ENCODE measurements at places on chromosomes 2 and 18.

- DNase-seq = no peak
These were observed 21.6 kb upstream of the DSC3 start for GRCh38 chr18:31064130-31064529.

DNA sequence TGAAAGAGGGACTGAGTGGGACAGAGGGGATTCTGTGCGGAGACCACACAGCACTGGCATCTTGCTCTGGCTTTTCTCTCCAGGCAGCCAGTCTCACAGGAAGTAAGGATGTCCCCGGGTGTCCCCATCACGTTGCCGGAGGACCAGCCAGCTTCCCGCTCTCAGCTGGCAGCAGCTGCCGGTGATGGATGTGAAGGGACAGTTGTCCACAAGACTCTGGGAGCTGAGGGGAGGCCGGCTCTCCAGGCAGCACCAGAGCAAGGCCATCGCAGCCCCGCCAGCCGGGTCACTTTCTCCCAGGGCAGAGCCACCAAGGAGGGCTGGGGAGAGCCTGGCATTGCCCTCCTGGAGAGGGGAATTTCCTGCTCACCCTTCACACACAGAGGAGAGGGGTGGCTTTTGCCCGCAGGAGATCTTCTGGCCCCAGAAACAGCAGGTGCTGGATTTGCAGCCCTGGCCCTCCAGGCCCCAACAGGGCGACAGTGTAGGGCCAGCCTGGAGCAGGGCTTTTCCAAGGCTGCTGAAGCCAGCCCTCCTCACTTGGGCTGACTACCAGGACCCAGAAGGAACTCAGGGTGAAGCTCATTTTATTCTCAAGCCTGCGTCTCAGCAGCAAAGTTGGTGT, 24.0 kb upstream of the B3GNT7 start:
- DNase-seq = no peak

- DNase-seq = no peak
These were observed 48.5 kb downstream of the HS6ST1 start for GRCh38 chr2:128269990-128270671.

DNA sequence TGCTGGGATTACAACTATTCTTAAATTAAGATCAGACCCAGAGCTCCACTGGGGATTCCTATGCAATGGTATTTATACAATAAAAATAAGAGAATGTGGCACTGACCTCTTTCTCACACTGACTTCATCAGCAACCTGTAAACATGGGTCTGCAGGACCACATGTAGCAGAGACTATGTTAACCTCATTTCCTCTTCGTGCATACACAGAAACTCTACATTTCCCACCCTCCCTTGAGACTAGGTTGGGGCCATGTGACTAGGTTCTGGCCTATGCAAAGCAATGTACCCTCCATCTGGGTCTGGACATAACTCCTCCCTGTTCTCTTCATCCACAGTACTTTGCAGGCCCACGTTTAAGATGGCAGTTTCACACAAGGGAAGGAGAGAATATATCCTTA, 514.4 kb upstream of the CHAC2 start:
- DNase-seq = no peak

DNA sequence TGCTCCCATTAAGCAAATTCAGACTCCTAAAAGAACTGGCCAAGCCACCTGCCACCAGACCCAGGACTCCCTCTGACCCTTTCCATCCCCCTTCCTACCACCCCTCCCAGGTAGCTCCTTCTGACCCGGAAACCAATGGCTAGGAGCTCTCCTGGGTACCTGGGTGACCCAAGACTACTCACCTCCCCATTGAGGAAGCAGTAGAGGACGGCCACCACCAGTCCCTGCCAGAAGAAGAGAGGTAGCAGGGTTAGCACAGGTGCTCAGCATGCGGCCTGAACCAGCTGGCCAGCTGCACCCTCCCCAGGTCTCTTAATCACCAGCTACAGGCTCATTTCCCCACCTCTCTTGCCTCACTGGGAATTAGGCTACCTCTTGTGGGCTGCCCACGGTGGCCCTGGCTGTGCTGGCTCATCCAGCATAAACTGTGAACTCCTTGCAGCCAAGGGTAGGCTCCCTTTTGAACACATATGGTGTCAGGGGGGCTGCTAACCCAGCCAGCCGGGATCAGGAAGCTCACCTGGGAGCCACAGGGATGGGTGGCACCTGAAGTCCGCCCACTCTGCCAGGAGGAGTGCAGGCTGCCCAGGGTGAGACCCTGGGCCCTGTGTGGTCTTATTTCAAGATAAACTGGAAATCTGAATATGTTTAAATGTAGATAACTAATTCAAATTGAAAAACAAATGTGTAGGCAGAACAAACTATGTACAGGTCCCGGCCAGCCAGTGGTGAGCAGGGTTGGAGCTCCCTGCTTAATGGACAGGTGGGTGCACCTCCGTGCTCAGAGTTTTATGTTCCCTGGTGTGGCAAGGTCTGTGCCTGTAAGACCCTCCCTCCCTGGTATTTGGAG, 9.9 kb downstream of the TMEM37 start:
- DNase-seq = no peak

DNA sequence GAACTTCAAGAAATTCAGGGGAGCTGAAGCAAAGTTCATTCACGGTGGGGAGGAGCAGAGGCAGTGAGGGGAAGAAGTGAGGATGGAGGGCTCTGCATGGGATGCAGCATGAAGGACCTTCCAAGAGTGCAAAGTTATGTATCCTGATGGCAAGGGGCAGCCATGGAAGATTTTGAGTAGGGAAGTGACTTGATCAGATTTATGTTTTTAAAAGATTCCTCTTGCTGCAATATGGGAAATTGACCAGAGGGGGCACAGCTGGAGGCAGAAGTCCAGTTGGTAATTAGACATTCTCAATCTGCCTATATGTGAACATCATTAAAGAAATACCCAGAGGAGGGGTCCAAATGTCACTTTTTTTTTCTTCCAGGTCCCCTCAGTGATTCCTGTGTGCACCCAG, 21.5 kb upstream of the ANXA4 start:
- no peak for DNase-seq
